ENCODE measurements at places on chromosomes 5 and 9.
A peak's percentile ranks its signal among the peaks of the same experiment; 100 is the strongest.

DNA sequence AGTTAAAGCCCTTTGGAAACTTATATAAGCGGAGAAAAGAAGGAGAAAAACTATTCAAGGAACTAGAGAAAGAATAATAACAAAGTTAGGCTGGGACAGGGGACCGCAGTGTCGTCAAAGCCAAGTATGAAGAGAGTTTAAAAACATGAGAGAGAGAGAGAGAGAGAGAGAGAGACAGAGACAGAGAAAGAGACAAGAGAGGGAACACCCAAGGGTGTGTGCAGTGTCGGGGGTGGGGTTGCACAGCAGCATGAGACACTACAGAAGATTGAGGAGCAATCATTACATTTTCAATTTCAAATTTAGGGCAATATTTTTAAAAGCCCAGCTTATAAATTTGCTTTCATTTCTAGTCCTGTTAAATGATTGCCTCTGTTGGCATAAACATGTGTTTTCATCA lies 74.3 kb downstream of the NNT start:
- no peak for DNase-seq

DNA sequence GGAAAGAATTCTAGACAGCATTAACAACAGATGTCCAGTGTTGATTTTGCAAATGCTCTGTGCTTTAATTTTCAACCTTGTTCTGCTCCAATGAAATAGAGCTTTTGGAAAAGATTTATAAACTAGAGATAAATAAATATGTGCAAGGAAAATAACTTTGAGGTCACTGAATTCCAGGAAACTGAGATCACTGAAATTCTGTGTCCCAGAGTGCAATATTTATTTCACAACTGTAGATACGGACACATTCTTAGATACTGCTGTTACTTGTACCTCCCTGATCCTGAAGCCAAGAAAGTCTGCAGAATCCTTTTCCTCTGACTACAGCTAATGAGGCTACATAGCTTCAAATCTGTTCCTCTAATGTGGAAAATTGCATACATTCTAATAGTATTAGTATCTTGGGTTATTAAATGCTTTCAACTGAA lies 222.9 kb downstream of the DOCK8 start:
- peak; percentile 47 for DNase-seq

DNA sequence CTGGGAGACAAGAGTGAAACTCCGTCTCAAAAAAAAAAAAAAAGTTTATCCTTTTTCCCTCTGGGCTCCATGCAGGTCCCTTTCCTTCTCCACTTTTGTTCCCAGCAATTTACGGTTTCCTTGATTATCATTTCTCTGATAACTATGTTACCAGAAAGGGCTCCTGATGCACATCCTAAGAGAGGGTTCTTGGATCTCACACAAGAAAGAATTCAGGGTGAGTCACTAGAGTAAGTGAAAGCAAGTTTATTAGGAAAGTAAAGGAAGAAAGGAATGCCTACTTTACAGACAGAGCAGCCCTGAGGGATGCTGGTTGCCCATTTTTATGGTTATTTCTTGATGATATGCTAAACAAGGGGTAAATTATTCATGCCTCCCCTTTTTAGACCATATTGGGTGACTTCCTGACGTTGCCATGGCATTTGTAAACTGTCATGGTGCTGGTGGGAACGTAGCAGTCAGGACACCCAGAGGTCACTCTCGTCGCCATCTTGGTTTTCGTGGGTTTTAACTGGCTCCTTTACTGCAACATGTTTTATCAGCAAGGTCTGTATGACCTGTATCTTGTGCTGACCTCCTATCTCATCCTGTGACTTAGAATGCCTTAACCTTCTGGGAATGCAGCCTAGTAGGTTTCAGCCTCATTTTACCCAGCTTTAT lies 13.5 kb upstream of the MELK start:
- no peak for DNase-seq

DNA sequence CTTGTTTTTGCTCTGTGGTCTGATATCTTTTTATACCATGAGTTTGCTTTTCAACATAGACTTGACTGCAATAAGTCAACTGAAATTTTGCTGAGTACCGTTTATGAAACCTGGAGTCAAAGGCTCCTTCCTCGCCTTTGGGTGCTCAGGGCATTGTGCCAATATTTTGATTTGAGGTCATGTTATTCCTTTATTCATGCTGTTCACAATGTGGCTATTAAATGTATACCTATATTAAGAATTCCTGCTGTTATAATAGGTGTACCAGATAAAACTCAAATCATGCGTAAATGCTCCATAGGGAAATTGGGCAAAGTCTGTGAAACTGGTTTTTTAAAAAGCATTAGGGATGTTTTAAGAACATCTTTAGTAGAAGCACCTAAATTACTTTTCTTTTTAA lies 334.0 kb upstream of the NUDT12 start:
- DNase-seq, result no peak

GRCh38 chr5:60332244-60333004 lies 367.5 kb downstream of the DEPDC1B start:
- no peak for DNase-seq

GRCh38 chr9:118100529-118101419 lies 396.6 kb downstream of the TLR4 start:
- no peak for DNase-seq

- DNase-seq, result no peak
Measured at GRCh38 chr5:32572778-32573480, 12.4 kb upstream of the SUB1 start.

DNA sequence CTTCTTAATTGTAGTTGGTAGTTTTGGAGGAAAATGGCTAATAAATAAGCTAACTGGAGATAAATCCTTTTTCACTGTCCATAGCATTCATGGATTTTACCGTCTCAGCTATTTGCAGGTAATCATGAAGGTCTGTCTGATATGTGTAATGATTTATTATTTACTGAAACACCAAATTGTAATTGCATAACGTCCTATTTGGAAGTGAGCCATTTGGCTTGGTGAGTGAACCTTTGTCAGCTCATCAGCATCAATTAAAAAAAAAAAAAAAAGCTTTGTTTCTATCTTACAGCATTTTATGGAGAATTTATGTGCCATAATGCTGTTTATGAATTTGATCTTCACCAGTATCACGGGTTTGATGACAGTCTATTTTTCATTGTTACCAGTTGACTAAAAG lies 20.2 kb downstream of the RECK start:
- no peak for DNase-seq

- no peak for DNase-seq
Measured at GRCh38 chr9:92686954-92687353, 17.0 kb upstream of the IPPK start.

DNA sequence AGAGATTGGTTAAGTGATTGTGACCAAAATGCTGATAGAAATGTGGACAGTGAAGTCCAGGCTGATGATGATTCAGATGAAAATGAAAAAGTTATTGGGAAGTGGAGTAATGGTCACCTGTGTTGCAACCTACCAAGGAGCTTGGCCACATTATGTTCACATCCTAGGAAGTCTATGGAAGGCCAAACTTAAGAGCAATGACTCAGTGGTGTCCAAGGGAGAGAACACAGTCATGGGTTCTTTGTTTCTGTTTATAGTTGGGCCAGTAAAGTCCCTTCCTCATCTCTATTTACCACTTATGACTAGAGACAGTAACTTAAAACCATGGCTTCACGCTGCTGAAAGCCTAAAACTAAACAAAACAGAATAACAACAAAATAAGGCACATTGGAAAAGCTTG lies 555.3 kb upstream of the DAB2 start:
- no peak for DNase-seq

DNA sequence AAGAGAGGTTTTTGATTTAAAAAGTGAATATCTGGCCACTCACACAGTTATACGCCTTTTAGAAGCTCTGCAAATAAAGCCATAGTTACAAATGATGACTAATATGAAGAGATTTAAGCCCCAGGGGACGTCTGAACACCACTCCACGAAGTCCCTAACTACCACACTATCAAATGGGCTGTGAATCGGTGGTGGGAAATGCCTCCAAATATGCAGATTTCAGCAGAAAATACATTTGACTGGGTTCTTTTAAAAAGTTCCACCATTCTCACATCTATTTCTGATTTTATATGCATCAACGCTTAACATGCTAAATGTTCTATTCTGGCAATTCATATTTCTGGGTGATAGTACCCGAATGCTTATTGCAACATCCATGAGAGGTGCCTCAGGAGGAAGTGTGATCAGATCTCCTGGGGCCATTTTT lies 22.5 kb downstream of the TICAM2 start:
- no peak for DNase-seq

- no peak for DNase-seq
Measured at GRCh38 chr9:107342476-107343161, 59.5 kb downstream of the RAD23B start.

DNA sequence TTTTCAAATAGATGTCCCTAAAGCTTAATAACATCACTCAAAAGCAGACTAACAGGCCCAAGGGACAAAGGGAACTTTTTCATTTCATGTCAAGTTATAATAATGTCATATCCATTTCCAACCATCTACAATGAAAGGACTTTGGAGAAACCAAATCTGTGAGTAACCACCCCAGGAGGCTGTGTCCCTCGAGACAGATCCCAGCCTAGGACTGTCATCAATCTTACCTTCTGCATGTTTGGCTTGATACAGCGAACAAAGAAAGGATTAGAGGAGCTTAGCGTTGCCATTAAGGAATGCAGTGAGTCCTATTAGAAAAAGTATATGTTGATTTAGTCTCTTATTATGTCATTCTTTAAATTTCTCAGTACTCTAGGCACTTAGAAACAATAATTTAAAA lies 137.8 kb upstream of the RETREG1 start:
- DNase-seq, result no peak

GRCh38 chr9:32701321-32702022 lies 66.0 kb upstream of the TAF1L start:
- DNase-seq, result no peak

DNA sequence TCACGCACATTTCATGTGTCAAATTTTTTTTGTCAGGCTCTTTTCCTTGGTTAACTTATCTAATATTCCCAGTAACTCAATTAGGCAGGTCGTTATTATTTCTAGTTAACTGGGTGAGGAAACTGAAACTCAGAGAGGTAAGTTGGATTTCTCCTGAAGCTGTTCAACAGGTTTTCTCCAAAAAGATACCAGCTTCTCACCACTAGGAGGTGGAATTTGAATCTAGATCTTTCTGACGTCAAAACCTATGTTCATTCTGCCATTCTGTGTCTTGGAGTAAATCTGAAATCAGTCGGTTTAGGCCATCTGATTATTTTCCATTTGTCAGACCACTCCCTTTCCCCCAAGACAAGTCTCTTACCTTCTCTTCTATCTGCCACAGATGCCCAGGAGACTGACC lies 572.9 kb downstream of the ACTL7B start:
- DNase-seq, result no peak

DNA sequence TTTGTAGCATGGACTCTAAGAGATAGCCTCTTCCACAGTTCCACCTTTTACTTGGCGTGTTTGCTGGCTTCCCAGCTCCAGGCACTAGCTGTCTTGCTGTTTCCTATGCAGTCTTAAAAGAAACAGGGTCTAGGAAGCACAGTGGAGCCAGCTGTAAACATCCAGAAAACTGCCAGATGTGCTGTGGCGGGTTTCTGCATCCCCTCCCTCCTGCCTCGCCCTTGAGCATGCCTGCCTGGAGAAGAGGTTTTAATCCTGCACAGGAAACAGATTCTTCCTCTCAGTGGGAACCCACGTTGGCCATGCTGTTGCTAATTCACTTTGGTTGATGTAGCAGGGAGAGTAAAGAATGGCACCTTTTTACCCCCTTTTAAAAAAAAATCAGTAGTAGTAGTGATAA lies 121.3 kb downstream of the RPS23 start:
- no peak for DNase-seq

DNA sequence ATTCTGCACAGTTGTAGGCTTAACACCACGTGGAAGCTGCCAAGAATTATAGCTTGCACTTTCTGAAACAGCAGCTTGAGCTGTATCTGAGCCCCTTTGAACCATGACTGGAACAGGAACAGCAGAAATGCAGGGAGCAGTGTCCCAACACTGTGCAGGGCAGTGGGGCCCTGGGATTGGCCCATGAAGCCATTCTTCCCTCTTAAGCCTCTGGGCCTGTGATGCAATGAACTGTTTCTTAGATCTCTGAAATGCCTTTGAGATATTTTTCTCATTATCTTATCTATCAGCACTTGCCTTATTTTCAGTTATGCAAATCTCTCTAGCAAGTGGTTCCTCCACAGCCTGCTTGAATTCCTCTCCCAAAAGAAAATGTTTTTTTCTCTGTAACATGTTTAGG lies 87.0 kb upstream of the MTAP start:
- DNase-seq, result no peak

GRCh38 chr5:43192558-43193180 lies 644 bp downstream of the NIM1K start:
- DNase-seq, result no peak

- no peak for DNase-seq
Measured at GRCh38 chr5:56737951-56738606, 77.3 kb upstream of the MAP3K1 start.

DNA sequence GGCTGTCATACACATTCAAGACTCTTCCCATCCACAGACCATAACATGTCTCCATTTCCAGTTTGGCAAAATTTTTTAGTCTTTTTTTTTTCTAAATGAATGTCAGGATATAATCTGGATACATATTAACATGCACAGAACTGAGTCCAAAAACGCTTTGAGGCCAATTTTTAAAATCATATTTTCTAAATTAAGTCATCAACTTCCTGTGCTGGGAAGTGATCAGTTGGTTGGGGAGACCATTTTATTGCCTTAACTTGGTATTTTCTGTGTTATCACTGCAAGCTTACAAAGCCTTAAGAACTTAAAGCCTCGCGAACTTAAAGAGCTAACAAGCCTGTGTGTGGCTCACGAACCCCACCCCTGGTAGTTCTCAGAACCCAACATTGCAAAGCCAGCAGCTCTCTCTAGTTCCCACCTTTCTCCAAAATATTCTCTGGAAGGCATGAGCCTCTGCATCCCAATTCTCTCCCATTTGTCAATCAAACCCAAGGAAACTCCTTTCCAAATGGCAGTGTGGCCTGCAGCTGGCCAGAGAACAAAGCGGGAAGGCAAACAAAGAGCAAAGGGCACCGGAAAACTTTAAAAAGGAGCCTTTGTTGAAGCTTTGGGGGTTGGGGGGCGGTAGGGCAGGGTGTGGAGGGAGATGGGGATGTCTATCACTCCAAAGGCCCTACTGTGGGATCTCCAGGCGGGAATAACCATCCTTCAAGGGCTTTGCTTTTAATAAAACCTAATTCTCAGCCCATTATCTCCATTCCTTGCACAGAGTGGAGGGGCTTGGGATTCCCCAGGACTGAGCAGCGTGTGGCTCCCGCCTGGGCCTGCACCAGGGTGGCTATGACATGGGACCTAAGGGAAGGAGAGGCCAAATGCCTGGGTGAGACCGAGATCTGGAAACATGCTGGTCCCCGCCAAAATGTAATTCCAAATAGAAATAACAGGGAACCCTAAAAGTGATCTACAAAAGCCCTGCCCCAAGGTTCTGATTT lies 65.0 kb downstream of the ROR2 start:
- no peak for DNase-seq

GRCh38 chr5:72123764-72124376 lies 16.6 kb downstream of the MAP1B start:
- no peak for DNase-seq

- peak; percentile 49 for DNase-seq
Measured at GRCh38 chr5:850511-851006, at the start of gene ZDHHC11. TSS of gene ZDHHC11 (minus strand) at chr5:850986. CDS start at chr5:850602, 384 bp downstream.

- no peak for DNase-seq
Measured at GRCh38 chr9:570187-570586, 271.3 kb upstream of the DMRT1 start.
